Smooth muscle cell of bladder (primary cell): ENCODE measurements at places on chromosomes 3 and 15. TPM values are rescaled to one million over a fixed set of nuclear protein-coding genes. Genes with fewer than 3 reads are reported as not detected.

The PRR20G gene
- not detected in 2 replicates for total RNA-seq

The CLPX gene
- total RNA-seq = 42.8 and 46.5 TPM in 2 replicates

The RAD51 gene
- 1.4 and 1.6 TPM in 2 replicates for total RNA-seq

The CCDC39 gene
- total RNA-seq = not detected in 2 replicates

The FSIP1 gene
- 1.7 and 4.4 TPM in 2 replicates for total RNA-seq

The HRG gene
- under 0.01 TPM in 1 of 2 replicates, not detected in the other for total RNA-seq

The TTLL13 gene
- total RNA-seq = 0.09 and 0.14 TPM in 2 replicates

The ADCY5 gene
- total RNA-seq = 0.28 and 0.46 TPM in 2 replicates
